ENCODE measurements at places on chromosomes 1 and 21.

GRCh38 chr1:91805311-91805801 lies 80.6 kb downstream of the TGFBR3 start:
- no peak for DNase-seq

- DNase-seq: no peak
These were observed 3.5 kb upstream of the KRTAP10-4 start for GRCh38 chr21:44569861-44570517.

GRCh38 chr21:45227735-45228134 lies 60.0 kb downstream of the POFUT2 start:
- peak; percentile 72 for DNase-seq

- DNase-seq: no peak
These were observed 59.6 kb downstream of the ST3GAL3 start for GRCh38 chr1:43766818-43767525.

- no peak for DNase-seq
These were observed 3.7 kb upstream of the RHEX start for GRCh38 chr1:206049293-206049692.

GRCh38 chr1:177596485-177596884 lies 373.4 kb downstream of the SEC16B start:
- no peak for DNase-seq

GRCh38 chr1:107535091-107535490 lies 394.3 kb downstream of the NTNG1 start:
- peak; percentile 56 for DNase-seq

GRCh38 chr1:70587872-70588366 lies 176.9 kb downstream of the CTH start:
- no peak for DNase-seq

GRCh38 chr21:38325731-38326420 lies 69.1 kb downstream of the KCNJ15 start:
- no peak for DNase-seq

DNA sequence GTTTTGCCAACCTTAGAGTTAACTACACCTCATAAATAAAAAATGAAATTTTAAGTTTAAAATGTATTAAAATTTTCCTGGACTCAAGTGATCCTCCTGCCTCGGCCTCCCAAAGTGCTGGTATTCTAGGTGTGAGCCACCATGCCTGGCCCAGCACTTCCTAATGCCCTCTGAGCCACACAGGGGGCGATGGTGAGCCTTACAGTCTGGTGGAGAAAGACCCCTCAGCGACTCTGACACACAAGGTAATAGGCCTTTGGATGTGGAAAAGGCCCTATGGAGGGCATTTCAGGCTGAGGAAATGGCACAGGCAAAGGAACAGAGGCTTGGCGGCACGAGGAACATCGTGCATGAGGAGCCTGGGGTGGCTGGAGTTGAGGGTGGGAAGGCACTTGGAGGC lies 6.7 kb downstream of the CITED4 start:
- no peak for DNase-seq

DNA sequence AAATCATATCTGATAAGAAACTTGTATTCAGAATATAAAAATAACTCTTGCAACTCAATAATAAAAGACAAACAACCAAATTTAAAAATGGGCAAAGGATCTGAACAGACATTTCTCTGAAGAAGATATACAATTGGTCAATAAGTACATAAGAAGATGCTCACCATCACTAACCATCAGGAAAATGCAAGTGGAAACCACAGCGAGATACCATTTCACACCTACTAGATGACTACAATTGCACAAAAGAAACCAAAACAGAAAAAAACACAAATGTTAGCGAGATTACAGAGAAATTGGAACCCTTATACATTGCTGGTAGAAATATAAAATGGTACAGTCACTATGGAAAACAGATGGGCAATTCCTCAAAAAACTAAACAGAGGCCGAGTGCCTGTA lies 11.5 kb upstream of the ZNF683 start:
- no peak for DNase-seq

- no peak for DNase-seq
These were observed 2.7 kb downstream of the OR6F1 start for GRCh38 chr1:247713753-247714152.

- DNase-seq: peak; percentile 56
These were observed 46.5 kb downstream of the NCF2 start for GRCh38 chr1:183543619-183544204.

- no peak for DNase-seq
These were observed 128.5 kb upstream of the CACNA1E start for GRCh38 chr1:181354865-181355264.

- DNase-seq: no peak
These were observed 28.9 kb downstream of the EPHX1 start for GRCh38 chr1:225838793-225839192.

DNA sequence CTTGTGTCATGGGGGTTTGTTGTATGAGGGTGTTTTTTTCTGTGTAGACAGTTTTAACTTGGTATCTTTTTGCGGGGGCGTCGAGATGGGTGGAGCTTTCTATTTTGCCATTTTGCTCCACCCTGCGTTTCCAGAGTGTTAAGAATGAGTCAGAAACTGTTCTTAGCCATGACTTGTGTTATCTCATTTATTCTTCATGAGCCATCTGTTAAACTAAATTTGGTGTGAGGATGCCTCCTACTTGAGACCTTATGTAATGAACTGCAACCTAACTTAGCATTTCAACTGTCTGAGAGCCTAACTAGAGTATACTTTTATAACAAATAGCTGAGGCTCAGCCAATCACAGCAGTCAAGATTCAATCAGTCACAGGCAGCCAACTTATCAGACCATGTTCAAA lies 1873.5 kb downstream of the NCAM2 start:
- DNase-seq: no peak

DNA sequence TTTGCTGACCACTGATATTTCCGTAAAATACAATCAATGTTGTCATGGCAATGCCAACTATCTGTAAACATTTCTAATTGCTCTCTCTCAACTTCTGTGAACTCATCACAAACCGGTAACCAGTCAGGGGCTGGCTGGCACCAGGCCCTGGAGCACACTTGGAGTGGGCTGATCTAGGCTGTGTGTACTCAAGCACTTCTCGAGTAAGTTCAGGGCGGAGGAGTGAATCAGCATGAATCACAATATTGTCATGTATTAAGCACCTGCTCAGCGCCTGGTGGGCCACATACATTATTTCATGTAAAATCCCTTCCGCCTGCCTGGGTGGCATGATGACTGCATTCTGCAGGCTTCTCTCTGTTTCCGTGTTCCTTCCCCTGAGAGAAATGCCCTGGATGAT lies 212.4 kb downstream of the FOXD2 start:
- DNase-seq: no peak

DNA sequence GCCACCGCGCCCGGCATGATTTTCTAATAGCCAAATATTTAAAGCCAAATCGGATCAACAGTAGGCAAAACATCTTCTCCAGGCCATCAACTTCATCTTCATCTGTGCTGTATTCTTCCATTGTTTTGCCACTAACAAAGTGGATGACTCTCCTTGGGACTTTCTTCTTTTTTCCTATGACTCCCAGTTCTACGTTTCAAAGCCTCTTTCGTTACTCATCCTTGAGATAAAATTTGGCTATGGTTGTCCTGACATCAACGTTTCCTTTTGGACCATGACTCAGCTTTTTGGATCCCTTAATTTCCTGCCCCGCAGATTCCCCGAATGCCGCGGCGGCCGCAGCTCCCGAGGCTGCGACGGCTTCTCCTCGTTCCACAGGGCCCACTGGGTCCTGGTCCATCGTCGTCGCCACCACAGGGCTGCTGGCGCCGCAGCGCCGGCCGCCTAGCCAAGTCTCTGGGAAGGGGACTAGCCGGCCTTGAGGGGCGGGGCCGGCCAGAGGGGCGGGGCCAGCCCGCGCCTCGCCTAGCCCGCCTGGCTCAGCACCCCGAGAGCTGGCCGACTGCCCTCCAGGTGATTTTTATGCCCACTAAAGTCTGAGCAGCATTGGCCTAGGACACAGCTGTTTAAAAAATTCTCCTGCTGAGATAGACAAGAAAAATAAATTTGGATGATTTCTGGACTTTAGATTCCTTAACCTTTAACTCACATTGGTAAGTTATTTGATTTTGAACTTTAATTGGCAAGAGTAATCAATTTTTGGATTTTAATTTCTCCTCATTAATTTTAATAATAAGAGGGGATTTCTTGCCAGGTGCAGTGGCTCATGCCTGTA lies 93.9 kb downstream of the ADCY10 start:
- DNase-seq: peak; percentile 55

- peak; percentile 82 for DNase-seq
These were observed 18.9 kb downstream of the PLCH2 start for GRCh38 chr1:2495026-2495425.

GRCh38 chr1:109910123-109910962 lies at the start of gene CSF1:
CSF1 (plus strand) TSS chr1:109910849; CDS start chr1:109911024, 175 bp downstream.
- DNase-seq: peak; percentile 73

GRCh38 chr1:189424746-189425331 lies 1052.8 kb downstream of the BRINP3 start:
- DNase-seq: no peak

DNA sequence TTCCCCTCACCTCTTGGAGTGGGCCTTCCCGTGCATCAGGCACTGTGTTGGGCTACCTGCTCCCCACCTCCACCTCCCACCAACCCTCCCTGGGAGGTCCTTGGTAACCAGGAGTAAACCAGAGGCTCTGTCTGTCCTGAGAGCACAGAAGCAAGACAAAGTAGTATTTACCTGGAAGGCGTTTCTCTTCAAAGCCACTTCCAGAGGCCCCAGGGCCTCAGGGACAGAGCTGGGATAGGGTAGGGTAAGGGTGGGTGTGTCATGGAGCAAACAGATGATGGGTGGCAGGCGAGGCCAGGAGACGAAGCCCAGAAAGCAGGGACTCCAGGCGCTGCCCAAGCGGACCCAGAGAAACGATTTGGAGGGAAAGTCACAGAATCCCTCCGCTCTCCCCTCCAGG lies 77.2 kb upstream of the TARDBP start:
- no peak for DNase-seq

DNA sequence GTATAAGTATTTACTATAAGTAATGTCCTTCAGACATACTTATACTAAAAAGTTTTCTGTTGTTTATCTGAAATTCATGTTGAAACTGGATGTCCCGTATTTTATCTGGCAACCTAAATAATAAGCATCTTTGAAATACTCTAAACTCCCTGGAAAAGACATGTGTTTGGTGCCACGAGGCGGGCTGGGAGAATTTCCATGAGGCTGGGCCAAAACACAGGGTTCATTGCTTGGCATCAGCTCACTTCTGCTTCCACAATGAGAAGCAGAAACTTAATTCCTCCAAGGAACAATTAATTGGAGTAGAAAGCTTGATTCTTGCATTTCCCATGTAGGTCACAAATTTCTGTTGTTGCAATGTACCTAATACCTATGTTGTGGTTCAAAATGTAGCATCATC lies 110.2 kb downstream of the PSMG1 start:
- no peak for DNase-seq

DNA sequence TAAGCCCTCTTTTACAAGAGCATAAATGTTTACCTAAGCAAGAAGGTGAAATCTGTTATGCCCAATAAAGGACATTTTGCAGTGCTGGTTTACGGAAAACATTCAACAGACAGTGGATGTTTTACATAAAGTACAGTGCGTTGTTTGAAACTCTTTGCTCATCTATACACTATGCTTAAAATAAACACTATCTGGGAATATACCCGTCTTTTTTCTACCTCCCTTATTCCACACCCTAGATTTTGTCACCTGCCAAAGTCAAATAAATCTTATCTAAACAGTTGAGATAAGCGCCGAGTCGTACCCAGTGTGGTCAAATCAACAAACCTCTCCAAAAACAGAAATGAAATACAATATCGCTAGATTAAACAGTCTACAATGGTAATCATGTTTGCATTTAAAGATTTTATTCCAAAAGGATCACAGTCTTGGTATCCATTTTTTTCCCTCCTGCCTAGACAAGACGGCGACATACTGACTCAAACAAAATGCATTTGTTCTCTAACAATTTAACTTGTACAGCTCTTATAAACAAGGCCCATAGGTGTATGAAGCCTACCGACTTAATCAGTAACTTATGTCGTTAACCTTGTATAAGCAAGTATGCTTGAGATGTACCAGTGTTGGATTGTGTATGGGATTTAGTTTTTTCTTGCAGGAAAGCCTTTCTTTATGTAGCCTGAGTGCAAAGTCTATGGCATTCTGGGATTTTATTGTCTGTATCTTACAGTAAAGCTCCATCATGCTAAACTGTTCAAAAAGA lies 189.1 kb downstream of the FMN2 start:
- DNase-seq: no peak

- no peak for DNase-seq
These were observed 9.3 kb downstream of the MTARC2 start for GRCh38 chr1:220757441-220757840.

DNA sequence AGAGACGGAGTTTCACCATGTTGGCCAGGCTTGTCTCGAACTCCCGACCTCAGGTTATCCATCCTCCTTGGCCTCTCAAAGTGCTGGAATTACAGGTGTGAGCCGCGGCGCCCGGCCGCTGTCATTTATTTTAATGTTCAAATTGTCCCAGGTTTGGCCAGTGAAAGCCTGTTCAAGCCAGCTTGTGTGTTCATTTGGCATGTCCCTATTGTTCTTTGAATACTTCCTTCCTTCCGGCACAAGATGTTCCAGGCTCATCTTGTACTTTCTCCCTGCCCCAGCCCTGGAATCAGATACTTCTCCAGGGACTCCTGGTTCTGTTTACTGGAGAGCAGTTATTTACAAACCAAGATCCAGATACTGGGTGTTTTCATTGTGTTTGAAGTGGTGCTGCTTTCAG lies 37.0 kb downstream of the ZBTB8B start:
- DNase-seq: no peak

- no peak for DNase-seq
These were observed 130.4 kb downstream of the HS2ST1 start for GRCh38 chr1:87044840-87045239.

Measured in cerebellum (tissue), 4 donors.